ENCODE measurements at places on chromosomes 1 and 21. TPM values are rescaled to one million over a fixed set of nuclear protein-coding genes. Genes with fewer than 3 reads are reported as not detected.

Gene F11R
- polyA plus RNA-seq, result 7.0 TPM

Gene AVPR1B
- 0.12 TPM for polyA plus RNA-seq

- DNase-seq, result peak; percentile 9
These were observed 86.1 kb upstream of the KIAA0040 start for GRCh38 chr1:175278734-175279116.

GRCh38 chr1:184160236-184160635 lies 108.7 kb downstream of the TSEN15 start:
- no peak for DNase-seq

Gene CRB1
- polyA plus RNA-seq, result 31.7 TPM

Gene MPZ
- 138 TPM for polyA plus RNA-seq

- DNase-seq, result no peak
These were observed 277.6 kb upstream of the NCAM2 start for GRCh38 chr21:20720623-20721022.

Gene ANGPTL3
- not detected for polyA plus RNA-seq

DNA sequence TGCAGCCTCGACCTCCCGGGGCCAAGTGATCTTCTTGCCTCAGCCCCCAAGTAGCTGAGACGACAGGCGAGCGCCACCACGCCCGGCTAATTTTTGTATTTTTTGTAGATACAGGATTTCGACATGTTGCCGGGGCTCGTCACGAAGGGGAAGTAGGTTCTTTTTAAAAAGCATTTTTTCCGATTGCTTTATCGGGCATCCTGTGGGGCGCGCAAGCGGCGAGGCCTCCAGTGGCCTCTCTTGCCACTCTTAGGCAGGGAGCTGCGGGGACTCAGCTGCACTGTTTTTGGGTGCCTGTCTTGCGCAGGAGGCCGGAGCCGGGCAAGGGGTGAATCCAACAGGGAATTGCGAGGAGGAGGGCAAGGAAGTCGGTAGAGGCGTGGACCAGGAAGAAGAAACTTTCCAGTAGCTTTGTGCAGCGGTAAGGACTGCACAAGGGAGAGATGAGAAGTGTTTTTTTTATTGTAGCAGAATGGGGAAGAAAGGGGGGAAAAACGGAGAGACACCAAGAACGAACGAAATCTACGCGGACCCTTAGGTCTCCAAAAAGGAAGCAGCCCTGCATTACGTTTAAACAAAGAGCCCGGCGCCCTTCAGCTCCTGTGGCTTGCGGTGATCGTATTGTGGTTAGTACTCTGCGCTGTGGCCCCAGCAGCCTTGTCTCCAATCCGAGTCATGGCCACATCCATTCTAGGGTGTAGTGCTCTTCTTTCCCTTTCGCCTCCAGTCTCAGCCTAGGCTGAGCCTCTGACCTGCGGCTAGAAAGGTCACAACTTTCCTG lies 164.8 kb downstream of the PPIAL4G start:
- DNase-seq, result no peak

Gene PSRC1
- polyA plus RNA-seq, result 36.9 TPM

GRCh38 chr1:15703562-15703961 lies 19.4 kb downstream of the PLEKHM2 start:
- DNase-seq, result no peak

Gene CSF3R
- polyA plus RNA-seq, result 16.6 TPM

- no peak for DNase-seq
These were observed 96.8 kb upstream of the RUNX3 start for GRCh38 chr1:25026730-25027450.

- no peak for DNase-seq
These were observed 8.9 kb downstream of the MAPKAPK2 start for GRCh38 chr1:206693592-206693991.

DNA sequence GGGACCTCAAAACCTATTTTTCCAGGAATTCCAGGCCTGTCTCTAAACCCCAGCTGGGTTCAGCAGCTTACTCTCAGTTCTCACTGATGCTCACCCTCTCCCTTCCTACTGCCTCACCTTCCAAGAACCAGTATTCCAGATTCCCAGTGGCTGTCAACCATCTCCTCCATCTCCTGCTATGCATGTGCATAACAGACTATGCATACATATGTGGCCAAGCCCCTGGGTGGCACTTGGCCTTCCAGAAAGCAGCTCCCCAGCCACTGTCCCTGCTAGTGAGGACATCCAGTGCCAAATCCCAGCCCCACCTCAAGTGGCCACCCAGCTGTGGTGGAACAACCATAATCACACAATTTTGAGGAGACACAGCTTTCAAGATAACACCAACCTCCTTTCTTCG lies 475.7 kb upstream of the PKN2 start:
- no peak for DNase-seq

- DNase-seq, result no peak
These were observed 72.8 kb upstream of the FGGY start for GRCh38 chr1:59223989-59224634.

Gene RHD
- polyA plus RNA-seq, result 1.2 TPM

Gene GFI1
- polyA plus RNA-seq, result 0.16 TPM

Gene CCDC185
- 0.16 TPM for polyA plus RNA-seq

GRCh38 chr1:23588749-23589548 lies 29.6 kb upstream of the ID3 start:
- DNase-seq, result no peak

Gene LCE6A
- polyA plus RNA-seq, result not detected

GRCh38 chr1:36913484-36914060 lies 120.7 kb downstream of the GRIK3 start:
- DNase-seq, result no peak

GRCh38 chr1:170067253-170067819 lies 7.2 kb downstream of the KIFAP3 start:
- no peak for DNase-seq

Gene NOS1AP
- polyA plus RNA-seq, result 9.3 TPM

Gene GJA8
- not detected for polyA plus RNA-seq

GRCh38 chr1:243271996-243272395 lies 16.2 kb downstream of the SDCCAG8 start:
- DNase-seq, result no peak

GRCh38 chr21:22352088-22352487 lies 1353.9 kb downstream of the NCAM2 start:
- DNase-seq, result no peak

- DNase-seq, result no peak
These were observed 112.7 kb upstream of the COA6 start for GRCh38 chr1:234260578-234260977.

GRCh38 chr1:21924503-21925005 lies 12.6 kb downstream of the HSPG2 start:
- no peak for DNase-seq

GRCh38 chr1:7594002-7594713 lies 176.9 kb upstream of the VAMP3 start:
- DNase-seq, result no peak

Gene KANK4
- polyA plus RNA-seq, result 16.2 TPM
